ENCODE measurements at places on chromosomes 7 and 10.
A peak's percentile ranks its signal among the peaks of the same experiment; 100 is the strongest.

DNA sequence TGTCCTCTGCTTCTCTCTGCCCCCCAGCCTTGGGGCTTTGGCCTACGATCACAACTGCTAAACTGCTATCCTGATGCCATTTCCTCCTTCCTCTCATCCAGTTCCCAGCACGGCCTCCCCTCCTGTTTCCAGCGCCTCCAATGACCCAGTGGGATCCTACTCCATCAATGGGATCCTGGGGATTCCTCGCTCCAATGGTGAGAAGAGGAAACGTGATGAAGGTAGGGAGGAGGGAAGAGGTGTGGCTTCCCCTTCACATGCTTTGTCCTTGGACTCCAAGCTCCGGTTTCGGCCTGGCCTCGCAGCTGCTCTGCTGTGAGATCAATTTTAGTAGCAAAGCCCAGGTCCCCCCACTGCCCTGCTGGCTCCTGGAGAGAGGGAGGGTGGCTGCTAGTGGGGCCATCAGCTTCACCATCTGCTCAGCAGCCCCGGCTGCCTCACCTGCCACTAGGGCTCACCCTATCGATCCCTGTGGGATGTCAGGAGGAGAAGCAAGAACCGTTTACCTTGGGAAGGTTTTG is 35.8 kb downstream of the PAX2 start:
- no peak for DNase-seq

GRCh38 chr7:140654109-140654387 is 13.4 kb upstream of the DENND2A start:
- DNase-seq: no peak

DNA sequence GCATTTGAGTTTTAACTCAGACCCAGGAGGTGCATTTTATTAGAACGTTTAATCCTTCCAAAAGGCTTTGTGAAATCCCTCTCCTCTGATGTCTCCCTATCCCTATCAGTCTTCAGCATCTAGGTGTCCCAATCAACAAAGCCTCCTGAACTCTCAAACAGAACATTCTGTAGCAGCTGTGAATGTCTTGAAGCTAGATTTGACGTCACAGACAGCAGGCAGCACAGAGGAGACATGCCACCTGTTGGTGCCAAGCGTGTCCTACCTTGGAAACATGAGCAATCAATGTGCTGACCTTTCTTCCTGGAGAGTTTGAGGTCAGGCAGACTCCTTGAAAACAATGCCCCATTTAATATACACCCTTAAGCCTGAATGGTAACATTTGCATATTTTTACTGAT is 125.5 kb downstream of the RNLS start:
- no peak for DNase-seq

GRCh38 chr7:70142247-70142932 is 544.1 kb downstream of the AUTS2 start:
- DNase-seq: no peak

- no peak for DNase-seq
Observed at GRCh38 chr7:128900237-128900636, 10.3 kb downstream of the KCP start.

DNA sequence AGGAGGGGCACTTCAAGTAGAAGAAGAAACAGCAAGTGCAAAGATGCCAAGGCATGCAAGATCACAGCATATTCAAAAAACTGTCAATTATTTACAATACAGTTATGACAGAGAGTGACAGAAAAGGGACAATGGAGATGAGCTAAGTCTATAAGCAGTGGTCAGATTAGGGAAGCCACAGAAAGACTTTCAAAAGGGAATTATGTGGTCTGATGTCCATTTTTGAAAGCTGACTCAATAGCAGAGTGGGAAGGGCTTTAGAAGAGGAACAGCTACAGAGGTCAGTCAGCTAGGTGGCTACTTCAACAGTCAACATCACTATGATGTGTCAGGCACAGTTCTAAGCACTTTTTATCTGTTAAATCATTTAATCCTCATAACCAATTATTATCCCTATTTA is 45.2 kb upstream of the SPOCK2 start:
- DNase-seq: no peak

DNA sequence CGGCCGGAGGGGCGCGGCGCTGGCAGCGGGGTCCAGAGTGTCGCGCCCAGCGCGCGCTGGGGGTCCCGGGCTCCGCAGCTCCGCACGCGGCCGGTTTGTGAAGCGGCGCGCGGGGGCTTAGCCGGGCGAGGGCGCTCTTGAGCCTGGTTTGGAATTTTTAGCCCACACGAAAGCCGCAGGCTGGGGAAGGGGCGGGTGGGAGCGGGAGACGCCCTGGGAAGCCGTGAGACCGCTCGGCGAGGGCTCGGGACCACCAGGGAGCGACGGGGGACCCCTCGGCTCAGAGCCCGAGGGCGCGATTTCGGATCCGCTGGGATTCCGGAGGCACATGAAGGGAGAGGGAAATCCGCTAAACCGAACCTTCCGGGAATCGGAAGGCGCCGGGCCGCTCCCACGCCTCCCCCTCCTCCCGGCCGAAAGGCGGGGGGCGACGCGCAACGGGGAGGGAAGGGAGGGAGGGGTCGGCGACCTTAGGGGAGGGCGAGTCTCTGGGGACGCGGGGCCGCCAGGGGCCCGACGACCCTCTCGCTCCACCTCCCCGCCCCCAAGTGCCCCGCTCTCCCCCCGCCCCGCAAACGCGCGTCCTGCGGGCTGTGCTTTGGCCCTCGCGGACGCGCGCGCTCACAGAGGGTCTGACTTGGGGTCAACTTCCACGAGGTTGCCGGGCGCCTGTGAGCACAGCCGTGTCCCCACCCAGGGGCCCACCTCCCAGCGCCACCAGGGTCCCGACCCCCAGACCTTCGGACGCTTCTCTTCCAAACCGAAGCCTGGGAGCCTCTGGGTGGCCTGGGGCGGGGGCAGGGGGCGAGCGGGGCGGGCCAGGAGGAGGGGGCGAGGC is 5.1 kb upstream of the ELFN1 start:
- DNase-seq: no peak

DNA sequence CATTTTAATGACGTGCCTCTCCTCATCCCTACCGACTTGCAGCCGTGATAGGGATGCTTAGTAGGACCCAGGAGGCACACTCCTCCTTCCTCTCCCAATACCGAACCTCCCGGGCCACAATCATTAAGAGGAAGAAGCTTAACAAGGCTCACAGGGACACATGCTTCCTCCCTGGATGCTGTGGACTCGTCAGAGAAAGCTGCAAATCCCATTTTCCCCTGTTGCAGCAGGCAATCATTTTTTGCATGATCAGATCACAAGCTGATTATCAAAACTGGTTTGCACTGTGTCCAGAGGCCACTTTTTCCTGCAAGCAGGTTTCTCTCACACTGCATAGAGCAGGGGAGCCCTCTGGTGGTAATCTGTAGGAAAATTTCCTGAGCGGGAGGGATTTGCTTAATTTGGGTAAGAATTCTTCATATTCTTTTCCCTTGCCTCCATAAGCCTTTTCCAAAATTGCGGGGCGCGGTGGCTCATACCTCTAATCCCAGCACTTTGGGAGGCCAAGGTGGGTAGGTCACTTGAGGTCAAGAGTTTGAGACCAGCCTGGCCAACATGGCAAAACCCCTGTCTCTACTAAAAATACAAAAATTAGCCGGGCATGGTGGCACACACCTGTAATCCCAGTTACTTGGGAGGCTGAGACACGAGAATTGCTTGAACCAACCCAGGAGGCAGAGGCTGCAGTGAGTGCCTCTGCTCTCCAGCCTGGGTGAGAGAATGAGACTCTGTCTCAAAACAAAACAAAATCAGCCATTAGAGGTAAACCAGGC is 16.1 kb upstream of the LAMB4 start:
- peak; percentile 51 for DNase-seq

GRCh38 chr7:155846156-155846555 is 33.9 kb upstream of the SHH start:
- DNase-seq: no peak

DNA sequence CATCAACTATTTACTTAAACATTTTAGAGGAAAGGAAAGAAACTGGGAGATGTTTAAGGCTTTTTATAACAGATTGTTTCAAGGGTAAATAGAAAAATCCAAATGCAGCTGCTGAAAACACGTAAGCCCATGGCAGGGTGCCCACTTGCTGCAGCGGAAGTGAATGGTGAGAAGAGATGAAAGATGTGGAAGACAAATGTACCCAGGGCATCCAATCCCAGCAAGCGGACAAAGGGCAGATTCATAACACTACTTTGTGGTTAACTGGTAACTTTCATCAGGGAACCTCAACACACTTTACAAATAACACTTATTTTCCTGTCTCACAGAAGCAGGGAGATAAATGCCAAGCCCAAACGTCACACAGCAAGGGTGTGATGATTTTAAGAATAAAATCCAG is 358.4 kb downstream of the KCNMA1 start:
- no peak for DNase-seq

- DNase-seq: no peak
Observed at GRCh38 chr10:45006276-45007030, 5.7 kb downstream of the ZNF22 start.

- no peak for DNase-seq
Observed at GRCh38 chr7:157044147-157044687, 33.8 kb upstream of the MNX1 start.

DNA sequence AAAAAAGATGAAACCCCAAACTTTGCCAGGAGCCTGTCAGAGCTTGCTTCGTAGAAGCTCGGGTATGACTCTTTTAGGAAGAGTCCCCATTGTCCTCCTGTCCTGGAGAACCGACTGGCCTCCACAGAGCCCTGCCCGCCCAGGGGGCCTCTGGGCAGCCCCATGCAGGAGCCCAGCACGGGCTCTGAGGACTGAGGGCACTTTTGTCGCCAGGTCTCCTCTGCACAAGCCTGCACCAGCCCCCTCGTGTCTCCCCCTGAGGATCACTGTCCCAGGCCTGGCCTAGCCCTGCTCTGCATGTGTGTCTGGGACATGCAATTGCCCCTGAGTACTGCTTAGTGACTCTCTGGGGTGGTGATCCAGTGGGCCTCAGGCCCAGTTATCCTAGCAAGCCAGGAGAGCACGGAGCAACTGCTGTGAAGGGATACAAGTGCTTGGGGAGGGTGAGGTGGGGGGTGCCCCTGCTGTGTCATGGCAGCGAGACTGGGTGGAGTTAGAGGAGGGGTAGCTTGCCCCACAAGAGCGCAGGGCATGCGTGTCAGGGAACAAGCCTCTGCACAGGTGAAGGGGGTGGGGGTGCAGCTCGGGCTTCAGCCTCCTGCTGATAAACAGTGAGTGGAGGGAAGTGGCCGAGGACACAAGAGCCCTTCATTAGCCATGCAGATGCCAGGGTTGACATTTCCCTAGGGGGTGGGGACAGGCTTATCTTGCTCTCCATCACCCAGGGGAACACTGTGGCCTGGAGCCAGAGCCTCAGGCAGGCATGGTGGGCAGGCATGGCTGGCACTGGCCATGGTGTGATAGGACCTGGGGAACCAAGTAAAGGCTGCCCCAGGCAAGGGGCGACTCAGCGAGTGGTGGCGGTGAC is 143.4 kb downstream of the C10orf105 start:
- no peak for DNase-seq

DNA sequence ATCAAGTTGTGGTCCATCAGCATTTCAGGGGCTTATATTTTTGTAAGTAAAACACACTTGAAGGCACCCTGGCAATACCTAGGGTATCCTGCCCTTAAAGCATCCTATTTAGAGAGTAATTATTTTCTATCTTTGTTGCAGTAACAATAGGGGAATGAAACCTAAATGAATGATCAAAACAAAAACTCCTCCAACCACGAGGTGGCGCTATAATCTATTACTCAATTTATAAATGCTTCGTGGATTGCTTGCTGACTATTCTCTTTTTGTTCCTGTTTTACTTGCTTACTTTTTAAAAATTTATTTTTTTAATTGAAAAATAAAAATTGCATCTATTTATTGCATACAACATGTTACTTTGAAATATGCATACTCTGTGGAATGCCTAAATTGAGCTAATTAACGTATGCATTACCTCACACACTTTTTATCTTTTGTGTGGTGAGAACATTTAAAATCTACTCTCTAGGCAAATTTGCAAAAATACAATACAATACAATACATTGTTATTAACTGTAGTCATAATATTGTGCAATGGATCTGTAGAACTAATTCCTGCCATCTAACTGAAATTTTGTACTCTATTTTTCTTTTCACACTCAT is 147.7 kb upstream of the BMPER start:
- DNase-seq: peak; percentile 34

GRCh38 chr7:70470746-70471145 is 661.2 kb upstream of the GALNT17 start:
- DNase-seq: no peak

DNA sequence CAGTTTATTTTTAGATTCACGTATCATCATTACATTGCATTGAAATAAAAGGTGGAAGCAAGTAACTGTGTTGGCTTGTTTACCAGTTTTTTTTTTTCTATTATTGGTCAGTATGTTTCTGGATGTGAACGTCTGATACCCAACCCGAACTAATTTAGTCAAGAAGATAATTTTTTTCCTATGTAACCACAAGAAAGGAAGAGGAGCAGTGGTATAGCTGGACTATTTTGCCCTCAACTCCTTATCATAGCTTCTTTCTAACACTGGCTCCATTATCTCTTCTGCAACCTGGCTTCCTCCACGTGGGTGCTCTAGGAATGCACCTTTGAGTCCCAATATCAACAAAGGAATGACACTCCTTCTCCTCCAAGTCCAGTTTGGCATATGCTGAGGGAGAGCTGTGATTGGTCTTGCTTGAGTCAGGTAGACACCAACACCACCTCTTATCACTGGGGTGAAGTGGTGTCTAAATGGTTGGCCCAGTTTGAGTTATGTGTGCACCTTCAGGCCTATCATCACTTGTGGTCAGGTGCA is 29.4 kb downstream of the OR9A2 start:
- no peak for DNase-seq

DNA sequence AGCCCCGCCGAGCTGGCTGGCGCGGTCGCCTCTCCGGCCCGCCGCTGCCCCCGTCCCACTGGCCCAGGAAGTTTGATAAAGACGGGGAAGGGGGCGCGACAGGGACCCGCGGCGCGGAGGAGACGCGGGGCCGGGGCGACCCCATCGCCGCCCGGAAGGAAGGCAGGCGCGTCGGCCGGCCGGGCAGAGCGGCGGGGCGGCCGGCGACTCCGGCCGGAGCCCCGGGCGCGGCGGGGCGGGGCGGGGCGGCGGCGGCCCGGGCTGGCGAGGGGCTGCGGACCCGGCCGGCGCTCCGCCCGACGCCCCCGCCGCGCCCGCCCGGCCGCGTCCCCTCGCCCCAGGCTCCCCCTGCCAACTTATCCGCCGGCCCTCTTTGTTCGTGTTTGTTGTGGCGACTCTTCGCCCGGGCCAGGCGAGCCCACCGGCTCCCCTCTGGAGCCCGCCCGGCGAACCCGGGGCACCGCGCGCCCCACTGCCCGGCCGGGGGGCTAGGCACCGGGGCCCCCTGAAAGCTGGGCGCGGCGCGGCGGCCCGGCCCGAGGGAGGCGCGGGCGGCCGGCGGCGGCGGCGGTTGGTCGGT is 571 bp downstream of the KDM7A start:
- no peak for DNase-seq

GRCh38 chr7:74561898-74562613 is 95.5 kb upstream of the GTF2I start:
- no peak for DNase-seq
